ENCODE measurements at places on chromosomes 4 and X.

- DNase-seq, result no peak
These were observed 1491.2 kb downstream of the STIM2 start for GRCh38 chr4:28351826-28352225.

- DNase-seq, result no peak
These were observed 115.1 kb downstream of the NDST4 start for GRCh38 chr4:114998316-114998715.

- no peak for DNase-seq
These were observed 228.2 kb downstream of the PPP3CA start for GRCh38 chr4:101119141-101119540.

DNA sequence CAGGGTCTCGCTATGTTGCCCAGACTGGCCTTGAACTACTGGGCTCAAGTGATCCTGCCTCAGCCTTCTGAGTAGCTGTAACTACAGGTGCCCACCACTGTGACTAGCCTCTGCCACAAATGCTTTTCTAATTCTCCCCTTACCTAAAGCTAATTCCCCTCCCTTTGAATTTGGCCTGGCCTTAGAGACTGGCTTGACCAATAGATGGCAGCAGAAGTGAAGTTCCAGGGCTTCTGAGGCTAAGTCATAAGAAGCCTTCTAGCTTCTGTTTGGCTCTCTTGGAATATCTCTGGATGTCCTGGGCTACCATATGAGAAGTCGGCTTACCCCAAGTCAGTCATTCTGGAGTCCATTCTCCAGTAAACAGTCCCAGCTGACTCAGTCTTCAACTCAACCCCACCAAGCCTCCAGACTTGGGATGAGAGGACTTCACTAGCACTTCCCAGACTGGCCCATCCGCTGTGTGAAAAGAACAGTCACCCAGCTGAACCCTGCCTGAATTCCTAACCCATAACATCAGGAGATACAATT, 61.0 kb downstream of the HPRT1 start:
- DNase-seq, result no peak

GRCh38 chrX:132488180-132488705, 595 bp downstream of the MBNL3 start:
- no peak for DNase-seq

DNA sequence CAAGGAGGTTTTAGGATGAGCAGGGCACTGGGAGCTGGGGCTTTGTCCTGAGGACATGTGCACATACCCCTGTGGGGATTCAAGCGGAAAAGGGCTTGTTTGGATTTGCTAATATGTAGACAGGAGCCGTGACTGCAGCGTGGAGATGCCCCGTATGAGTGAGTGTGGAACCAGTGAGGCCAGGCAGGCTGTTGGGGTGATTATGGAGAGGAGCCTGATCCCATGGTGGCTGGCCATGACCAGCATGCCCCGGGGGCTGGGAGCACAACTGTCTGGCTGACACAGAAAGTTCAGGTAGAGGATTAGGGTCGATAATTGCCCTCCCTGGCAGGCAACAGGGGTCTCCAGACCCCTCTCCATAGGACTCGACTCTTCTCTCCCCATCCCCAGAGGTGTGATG, 68.8 kb upstream of the STX18 start:
- no peak for DNase-seq

- no peak for DNase-seq
These were observed 426 bp upstream of the XIAP start for GRCh38 chrX:123859409-123859845.

GRCh38 chr4:74435296-74435695, 9.6 kb upstream of the AREG start:
- DNase-seq, result no peak

GRCh38 chr4:70008771-70009170, 13.0 kb downstream of the STATH start:
- DNase-seq, result no peak

- DNase-seq, result no peak
These were observed 9.2 kb upstream of the ANXA3 start for GRCh38 chr4:78542373-78542772.

- DNase-seq, result no peak
These were observed 4.9 kb downstream of the OPHN1 start for GRCh38 chrX:68428431-68428830.

GRCh38 chr4:133808151-133808550, 393.4 kb downstream of the PABPC4L start:
- DNase-seq, result no peak

DNA sequence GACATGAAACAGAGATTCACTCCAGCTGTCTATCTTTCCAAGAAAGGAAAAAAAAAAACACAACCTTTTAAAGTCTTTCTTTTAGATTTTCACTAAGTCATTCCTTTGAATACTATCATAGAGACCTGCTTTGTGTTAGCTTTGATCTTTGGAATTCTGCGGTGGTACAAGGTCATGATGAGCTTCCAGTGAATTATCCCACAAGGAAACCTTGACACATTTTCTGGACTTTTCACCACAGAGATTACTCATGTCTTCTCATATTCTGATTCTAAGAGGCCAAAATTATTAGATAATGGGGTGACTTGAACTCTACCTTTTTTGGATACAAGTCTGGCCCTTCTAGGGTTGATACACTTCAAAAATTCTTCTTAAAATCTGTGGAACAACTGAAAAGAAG, 201.6 kb downstream of the PACRGL start:
- no peak for DNase-seq

DNA sequence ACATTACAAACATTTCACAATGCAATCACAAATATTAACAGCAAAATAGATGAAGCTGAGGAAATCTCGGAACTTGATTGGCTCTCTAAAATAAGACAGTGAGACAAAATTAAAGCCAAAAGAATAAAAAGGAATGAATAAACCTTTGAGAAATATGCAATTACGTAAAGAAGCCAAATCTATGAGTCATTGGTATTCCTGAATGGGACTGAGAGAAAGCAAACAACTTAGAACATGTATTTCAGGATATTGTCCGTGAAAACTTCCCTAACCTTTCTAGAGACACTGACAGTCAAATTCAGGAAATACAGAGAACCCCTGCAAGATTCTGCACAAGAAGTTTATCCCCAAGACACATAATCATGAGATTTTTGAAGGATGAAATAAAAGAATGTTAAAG, 48.4 kb upstream of the SPANXN2 start:
- no peak for DNase-seq

DNA sequence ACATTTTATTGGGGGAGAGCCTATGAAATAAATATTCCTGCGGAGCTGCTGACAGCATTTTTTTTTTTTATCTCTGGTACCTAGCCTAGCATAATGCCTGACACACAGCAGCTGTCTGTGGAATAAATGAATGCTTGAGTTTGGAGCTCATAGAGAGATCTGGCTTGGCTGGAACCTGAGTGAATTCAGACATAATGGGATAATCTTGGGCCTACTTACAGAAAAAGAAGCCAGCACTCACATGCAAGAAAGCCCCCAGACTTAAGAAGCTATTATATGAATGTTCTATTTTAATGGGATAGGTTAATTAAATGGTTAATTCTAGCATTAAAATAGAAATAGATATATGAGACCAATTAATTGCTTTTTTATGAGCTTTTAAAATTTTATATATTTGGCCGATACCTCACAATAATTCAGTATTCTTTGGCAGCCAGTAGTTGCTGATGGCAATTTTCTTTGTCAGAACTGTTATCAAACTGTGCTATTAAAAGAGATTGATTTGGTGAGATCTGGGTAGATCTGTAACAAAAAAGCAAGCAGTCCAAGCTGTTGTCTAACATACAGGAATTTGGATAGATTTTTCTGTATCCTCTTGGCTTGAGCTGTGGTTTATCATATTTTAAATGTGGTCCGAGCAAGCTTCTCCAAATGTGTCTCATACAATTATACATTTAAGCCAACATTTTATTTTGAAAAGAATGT, 654.2 kb downstream of the PCDH7 start:
- no peak for DNase-seq

GRCh38 chr4:87092389-87093141, 127.9 kb downstream of the KLHL8 start:
- peak; percentile 71 for DNase-seq

- DNase-seq, result no peak
These were observed 10.6 kb upstream of the PUDP start for GRCh38 chrX:7158468-7158990.

DNA sequence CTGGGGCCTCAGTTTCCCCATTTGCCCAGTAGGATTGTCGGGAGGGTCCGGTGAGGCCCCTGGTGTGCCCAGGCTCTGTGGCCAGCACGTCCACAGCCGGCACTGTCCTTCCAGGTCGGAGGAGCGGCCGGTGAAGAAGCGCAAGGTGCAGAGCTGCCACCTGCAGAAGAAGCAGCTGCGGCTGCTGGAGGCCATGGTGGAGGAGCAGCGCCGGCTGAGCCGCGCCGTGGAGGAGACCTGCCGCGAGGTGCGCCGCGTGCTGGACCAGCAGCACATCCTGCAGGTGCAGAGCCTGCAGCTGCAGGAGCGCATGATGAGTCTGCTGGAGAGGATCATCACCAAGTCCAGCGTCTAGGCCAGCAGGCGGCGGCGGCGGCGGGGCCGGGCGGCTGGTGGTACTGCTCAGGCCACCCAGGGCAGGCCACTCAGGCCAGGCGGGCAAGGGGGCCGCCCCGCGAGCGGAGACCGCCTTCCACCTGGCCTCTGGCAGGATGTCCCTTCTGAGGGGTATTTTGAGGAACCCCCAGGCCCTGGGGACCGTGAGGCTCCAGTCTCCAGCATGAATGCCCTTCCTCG, 6.7 kb downstream of the MSANTD1 start:
- DNase-seq, result peak; percentile 14

DNA sequence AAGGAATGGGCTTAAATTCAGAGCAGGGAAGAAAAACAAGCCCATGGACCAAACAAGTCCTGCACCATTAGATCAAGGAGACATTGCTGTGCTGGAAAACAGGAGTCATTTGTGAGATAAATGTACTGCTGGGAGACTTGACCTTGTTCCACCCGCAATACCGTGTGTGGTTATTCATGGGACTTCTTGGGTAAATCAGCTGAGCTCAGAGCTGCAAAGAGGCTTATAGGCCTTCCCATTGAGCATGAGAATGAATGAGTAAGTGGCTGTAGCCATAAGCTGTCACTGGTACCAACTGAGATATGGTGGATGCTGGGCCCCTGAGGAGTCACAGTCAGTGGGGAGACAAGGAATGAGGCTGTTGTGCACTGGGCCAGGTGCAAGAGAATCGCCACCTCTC, 2.3 kb upstream of the CYTL1 start:
- DNase-seq, result no peak

DNA sequence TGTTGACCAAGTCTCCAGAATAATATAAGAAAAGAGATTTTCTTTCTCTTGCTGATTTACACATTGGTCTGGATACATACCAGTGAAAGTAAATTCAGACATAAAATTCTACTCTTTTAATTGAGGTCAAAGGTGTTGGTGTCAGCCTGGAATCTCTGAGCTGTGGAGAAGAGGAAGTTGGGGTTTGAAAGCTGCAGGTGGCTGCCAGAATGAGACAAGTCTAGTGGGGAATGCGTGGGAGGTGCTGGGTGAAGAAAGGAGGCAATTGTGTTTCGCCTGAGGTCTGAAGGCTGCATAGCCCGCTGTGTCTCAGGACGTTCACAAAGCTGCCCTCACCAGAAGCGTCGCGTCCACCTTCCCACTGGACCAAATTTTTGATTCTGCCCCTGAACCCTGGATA, 31.2 kb downstream of the PHEX start:
- DNase-seq, result no peak

DNA sequence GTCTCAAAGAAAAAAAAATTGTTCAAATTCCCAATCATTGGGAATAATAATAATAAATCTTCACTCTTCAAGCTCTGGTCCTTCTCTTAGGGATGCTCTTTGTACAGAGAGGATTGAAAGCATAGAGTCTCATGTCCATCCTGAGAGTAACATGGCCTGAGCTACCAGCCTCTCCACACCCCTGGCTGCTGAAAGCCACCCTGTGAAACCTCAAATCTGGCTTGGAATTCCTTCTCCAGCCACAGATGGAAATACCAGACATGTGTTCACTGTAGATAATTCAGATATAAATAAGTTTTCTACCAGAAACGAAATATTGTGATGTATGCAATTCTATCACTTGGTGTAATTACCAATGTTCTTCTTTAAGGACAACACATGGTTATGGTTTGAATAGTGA, 140.6 kb downstream of the ARSF start:
- no peak for DNase-seq

DNA sequence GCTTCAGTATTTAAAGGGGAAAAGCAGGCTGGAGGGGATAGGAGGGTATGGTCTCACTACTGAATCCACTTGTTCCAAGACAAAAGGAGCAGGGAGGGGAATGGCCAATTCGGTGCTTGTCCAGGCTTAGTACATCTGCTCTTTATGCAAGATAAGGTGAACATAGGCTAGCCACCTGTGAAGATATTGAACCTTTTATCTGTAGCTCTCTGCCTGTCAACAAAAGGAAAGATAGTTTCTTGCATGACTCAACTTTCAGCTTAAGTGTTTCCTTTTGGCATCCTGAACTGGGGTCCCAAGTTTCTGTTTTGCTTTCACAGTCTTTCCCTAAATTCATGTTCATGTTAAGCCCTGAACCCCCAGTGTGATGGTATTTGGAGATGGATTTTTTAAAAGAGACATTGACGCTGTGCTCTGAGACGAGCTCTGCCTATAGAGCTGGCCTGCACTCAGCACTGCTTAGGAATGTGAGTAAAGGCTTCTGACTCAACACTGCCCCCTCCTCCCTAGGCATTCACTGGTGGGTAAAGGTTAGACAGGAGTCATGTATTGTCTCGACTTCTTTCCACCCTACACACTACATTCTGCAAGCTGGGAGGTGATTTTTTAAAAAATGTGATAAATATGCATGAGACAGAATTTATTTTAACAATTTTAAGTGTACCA, 28.2 kb downstream of the FAM149A start:
- DNase-seq, result no peak

DNA sequence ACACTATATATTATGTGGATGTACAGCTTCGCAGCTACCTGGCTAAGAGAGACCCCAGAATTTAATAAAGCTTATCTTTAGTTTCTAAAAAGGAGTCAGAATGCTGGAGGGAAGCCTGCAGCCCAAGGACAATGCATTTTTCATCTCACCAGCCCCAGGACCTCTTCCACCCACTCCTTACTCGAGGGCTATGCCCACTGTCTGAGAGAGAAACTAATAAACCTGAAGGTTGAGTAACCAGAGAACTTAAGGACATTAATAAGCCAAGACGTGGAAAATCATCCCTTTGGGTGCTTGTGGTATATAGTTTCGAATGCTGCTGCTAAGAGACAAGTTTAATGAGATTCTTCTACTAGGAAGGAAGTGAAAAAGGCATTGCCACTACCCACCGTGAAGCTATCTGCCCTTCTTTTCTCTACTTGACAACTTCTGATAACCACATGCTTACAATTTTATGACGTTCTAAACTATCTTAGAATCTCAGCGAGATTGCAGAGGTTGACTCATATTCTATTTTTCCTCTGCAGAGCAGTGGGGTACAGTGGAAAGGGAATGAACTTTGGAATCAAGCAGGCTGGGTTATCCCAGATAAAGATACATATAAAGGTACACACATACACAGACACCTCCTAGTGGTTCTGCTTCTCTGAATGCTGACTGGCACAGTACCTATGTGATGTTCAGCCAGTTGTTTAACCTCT, 3.3 kb downstream of the RELL1 start:
- no peak for DNase-seq

DNA sequence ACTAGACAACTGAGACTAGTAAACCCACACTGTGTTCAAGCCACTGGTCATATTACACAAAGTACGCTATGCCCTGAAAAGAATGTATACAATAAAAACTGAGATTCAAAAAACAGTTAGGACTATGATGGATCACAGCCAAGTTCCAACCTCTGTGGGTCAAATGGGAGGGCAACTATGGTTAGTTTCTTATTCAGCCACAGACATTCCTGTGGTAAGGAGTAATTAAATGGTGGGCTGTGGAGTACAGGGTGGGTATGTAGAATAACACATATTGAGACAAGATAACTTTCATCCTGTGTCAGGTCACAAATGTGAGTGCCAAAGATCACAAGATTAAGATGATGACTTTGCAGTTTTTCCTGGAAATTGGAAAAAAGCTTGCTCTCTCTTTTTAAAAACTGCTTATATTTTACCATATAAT, 167.2 kb downstream of the NPNT start:
- DNase-seq, result no peak
